ENCODE measurements at places on chromosomes 6 and 20. TPM values are rescaled to one million over a fixed set of nuclear protein-coding genes. Genes with fewer than 3 reads are reported as not detected.

Gene PRSS16
- 23.9 TPM for total RNA-seq

Gene TAGAP
- total RNA-seq, result 0.24 TPM

Gene SNAP91
- 1.8 TPM for total RNA-seq

Gene RPS10
- 917 TPM for total RNA-seq

Gene SIRPB2
- total RNA-seq, result 0.09 TPM

Gene SCRT2
- not detected for total RNA-seq

Gene C6orf52
- 0.89 TPM for total RNA-seq

Gene COL21A1
- 0.28 TPM for total RNA-seq

Gene MAN1A1
- 86.1 TPM for total RNA-seq

Gene GPR63
- total RNA-seq, result 0.70 TPM

Gene HLA-DQB1
- total RNA-seq, result 0.63 TPM

Gene HRH3
- 0.08 TPM for total RNA-seq

Gene HSP90AB1
- total RNA-seq, result 508 TPM

Gene VGLL2
- total RNA-seq, result not detected

Gene PRRT1
- total RNA-seq, result 0.52 TPM

Gene COL11A2
- 0.35 TPM for total RNA-seq

Gene TBX18
- 0.34 TPM for total RNA-seq

Gene HSPA1L
- total RNA-seq, result 1.1 TPM

Gene TP53TG5
- total RNA-seq, result not detected

Gene OR2H2
- total RNA-seq, result not detected

Gene TNXB
- total RNA-seq, result 5.4 TPM

Gene KIF6
- 0.40 TPM for total RNA-seq

Gene DSP
- total RNA-seq, result 139 TPM

Gene OSER1
- total RNA-seq, result 13.5 TPM

Gene GMPR
- 5.5 TPM for total RNA-seq

Gene IL22RA2
- total RNA-seq, result 0.06 TPM

Gene MAP7
- 31.6 TPM for total RNA-seq

Gene BPIFB1
- total RNA-seq, result not detected

Gene PCK1
- 0.53 TPM for total RNA-seq
